ENCODE measurements at places on chromosomes 16 and 17.

- DNase-seq: no peak
Observed at GRCh38 chr17:74012465-74012864, 191.0 kb upstream of the RPL38 start.

- no peak for DNase-seq
Observed at GRCh38 chr16:4612474-4612931, 2.2 kb downstream of the UBALD1 start.

- no peak for DNase-seq
Observed at GRCh38 chr17:61574542-61575351, 16.3 kb downstream of the NACA2 start.

DNA sequence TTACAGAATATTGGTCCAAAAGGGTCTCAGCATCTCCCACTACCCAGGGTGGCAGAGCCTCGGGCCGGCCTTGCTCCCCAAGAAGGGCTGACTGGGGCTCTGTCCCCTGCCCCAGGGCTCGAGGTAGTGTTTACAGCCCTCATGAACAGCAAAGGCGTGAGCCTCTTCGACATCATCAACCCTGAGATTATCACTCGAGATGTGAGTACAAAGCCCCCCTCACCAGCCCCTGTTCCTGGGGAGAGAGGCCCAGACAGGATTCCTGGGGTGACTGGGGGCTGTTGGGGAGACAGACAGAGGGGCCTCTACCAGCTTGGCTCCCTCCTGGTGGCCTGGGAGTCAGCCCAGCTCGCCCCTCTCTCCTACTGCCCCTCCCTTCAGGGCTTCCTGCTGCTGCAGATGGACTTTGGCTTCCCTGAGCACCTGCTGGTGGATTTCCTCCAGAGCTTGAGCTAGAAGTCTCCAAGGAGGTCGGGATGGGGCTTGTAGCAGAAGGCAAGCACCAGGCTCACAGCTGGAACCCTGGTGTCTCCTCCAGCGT, 6.1 kb upstream of the NLRC5 start:
- DNase-seq: no peak

GRCh38 chr17:2423271-2423670, 22.4 kb upstream of the MNT start:
- no peak for DNase-seq

- DNase-seq: no peak
Observed at GRCh38 chr16:19132898-19133297, 19.1 kb downstream of the ITPRIPL2 start.

GRCh38 chr16:48542020-48542473, 67.9 kb downstream of the N4BP1 start:
- no peak for DNase-seq

DNA sequence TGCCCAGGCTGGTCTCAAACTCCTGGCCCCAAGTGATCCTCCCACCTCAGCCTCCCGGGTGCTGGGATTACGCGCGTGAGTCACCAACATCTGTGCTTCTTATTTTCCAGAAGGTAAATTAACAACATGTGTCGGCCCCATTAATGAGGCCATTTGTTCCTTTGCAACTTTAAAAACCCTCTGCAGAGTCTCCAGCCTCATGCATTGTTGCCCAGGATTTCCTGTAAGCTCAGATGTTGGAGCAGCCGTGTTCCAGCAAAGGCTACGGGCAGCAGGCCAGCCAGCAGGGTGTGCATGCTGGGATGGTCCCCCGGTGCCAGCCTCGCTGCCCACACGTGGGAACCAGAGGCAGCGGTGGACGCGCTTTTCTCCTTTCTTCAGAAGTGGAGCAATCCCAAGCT, 19.1 kb upstream of the HEXD start:
- peak; percentile 33 for DNase-seq

Data from AG04449 (cell line).